Tongue (tissue), 3 donors: ENCODE measurements at places on chromosomes 2 and 18. TPM values are rescaled to one million over a fixed set of nuclear protein-coding genes. Genes with fewer than 3 reads are reported as not detected.

The GAL3ST2 gene
- total RNA-seq: not detected

The IKZF2 gene
- 28.6 TPM for total RNA-seq

The NFATC1 gene
- 18.6 TPM for total RNA-seq

DNA sequence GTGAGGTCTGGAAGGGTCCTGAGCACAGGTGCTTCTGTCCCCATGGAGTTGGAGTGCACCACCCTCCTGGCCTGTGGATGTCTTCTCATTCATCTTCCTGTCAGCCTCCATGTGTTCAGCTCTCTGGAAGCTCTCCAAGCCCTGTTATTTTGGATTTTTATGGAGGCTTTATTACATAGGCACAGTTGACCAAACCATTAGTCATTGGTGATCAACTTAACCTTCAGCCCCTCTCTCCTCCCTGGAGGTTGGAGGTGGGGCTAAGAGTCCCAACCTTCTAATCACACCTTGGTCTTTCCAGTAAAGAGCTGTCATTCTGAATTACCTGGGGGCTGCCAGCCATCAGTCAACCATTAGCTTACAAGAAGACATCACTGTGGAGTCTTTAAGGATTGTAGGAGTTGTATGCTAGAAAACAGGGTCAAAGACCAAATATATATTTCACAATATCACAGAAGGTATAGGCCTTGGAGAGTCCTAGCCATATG is 7.5 kb upstream of the MCFD2 start:
- DNase-seq: no peak

DNA sequence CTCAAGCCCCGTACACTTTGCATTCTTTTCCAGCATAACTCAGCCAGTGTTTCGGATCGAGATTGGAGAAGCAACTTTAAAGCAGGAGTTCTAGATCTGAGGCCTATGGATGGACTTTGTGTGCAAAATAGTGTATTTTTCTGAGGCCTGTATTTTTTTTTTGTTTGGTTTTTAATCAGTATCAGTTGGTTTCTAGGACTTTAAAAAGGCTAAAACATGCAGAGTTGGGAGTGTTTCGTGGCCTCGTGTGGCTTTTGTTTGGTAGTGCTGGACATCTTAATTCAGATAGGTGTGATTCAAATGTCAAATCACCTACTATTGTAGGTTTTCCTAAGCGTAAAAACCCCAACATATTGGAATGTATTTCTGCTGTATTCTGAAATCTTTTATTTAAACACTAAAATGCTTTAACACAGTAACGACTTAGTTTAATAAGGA is 282 bp upstream of the PUS10 start:
- DNase-seq: no peak

DNA sequence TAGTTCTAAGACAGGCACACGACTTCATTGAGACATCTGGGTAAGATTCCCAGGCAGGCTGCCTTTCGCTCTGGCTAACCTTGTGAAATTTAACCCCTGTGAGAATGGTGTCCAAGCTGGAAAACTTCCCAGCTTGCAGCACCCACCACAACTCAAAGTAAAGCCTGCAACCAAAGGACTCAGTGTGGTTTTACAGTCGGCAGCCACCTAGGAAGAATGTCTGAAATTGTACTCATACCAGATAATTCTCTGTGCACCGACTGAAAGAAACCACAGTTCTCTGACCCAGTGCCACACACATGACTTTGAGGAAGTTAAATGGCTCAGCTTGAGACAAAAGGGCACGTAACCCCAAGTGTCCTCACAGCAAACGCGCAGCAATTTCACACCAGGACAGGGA is 125.7 kb downstream of the RBMS1 start:
- DNase-seq: peak; percentile 59
